ENCODE measurements at places on chromosomes 5 and 9. TPM values are rescaled to one million over a fixed set of nuclear protein-coding genes. Genes with fewer than 3 reads are reported as not detected.

DNA sequence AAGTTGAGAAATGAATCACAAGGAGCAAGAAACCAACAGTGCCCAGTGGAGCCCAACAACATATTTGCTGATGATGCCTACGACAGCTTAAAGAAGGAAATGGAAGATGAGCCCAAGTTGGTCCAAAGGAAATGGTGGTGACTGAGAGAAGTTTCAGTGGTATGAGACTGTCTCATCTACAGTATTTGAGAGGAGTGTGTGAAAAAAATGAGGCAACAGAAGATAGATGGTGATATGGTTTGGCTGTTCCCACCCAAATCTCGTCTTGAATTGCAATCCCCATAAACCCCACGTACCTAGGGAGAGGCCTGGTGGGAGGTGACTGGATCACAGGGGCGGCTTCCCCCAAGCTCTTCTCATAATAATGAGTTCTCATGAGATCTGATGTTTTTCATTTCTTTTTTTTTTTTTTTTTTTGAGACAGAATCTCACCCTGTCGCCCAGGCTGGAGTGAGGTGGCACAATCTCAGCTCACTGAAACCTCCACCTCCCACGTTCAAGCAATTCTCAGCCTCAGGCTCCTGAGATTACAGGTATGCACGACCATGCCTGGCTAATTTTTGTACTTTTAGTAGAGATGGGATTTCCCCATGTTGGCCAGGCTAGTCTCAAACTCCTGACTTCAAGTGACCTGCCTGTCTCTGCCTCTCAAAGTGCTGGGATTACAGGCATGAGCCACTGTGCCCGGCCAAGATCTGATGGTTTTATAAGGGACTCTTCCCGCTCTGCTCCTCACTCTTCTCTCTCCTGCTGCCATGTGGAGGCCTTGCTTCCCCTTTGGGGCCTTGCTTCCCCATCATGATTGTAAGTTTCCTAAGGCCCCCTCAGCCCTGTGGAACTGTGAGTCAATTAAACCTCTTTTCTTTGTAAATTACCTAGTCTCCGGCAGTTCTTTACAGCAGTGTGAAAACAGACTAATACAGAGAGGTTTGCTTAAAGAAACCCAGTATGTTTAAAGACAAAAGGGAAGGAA, 30.2 kb downstream of the EFCAB9 start:
- DNase-seq, result no peak

EGFL7 gene
- total RNA-seq, result 42.3 TPM

- no peak for DNase-seq
These were observed 489.3 kb downstream of the ANXA1 start for GRCh38 chr9:73640971-73641370.

DNA sequence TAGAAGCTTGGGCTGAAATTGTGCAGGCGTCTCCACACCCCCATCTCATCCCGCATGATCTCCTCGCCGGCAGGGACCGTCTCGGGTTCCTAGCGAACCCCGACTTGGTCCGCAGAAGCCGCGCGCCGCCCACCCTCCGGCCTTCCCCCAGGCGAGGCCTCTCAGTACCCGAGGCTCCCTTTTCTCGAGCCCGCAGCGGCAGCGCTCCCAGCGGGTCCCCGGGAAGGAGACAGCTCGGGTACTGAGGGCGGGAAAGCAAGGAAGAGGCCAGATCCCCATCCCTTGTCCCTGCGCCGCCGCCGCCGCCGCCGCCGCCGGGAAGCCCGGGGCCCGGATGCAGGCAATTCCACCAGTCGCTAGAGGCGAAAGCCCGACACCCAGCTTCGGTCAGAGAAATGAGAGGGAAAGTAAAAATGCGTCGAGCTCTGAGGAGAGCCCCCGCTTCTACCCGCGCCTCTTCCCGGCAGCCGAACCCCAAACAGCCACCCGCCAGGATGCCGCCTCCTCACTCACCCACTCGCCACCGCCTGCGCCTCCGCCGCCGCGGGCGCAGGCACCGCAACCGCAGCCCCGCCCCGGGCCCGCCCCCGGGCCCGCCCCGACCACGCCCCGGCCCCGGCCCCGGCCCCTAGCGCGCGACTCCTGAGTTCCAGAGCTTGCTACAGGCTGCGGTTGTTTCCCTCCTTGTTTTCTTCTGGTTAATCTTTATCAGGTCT, at the start of gene C9orf72:
C9orf72 (minus strand) TSS at position 564 of the 716 bp plus-strand sequence. CDS start 6,361 bp downstream, outside the sequence.
- peak; percentile 90 for DNase-seq

DIRAS2 gene
- total RNA-seq, result 0.20 TPM

All from left lobe of liver (tissue), 2 donors.